ENCODE measurements at places on chromosomes 6 and 20.

DNA sequence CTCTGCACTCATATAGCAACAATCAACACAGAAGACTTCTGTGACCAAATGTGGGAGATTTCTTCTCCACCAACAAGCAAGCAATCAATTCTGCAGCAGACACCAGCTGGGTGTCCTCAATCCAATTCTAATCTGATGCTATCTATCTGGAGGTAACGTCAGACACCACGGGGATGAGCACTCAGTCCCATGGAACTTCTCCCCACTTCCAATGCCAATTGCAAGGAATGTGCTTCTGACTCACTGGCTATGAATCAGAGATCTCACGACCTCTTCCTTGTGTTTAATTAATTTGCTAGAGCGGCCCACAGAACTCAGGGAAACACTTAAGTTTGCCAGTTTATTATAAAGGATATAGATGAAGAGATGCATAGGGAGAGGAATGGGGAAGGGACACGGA lies 103.5 kb upstream of the SIRPG start:
- no peak for DNase-seq

DNA sequence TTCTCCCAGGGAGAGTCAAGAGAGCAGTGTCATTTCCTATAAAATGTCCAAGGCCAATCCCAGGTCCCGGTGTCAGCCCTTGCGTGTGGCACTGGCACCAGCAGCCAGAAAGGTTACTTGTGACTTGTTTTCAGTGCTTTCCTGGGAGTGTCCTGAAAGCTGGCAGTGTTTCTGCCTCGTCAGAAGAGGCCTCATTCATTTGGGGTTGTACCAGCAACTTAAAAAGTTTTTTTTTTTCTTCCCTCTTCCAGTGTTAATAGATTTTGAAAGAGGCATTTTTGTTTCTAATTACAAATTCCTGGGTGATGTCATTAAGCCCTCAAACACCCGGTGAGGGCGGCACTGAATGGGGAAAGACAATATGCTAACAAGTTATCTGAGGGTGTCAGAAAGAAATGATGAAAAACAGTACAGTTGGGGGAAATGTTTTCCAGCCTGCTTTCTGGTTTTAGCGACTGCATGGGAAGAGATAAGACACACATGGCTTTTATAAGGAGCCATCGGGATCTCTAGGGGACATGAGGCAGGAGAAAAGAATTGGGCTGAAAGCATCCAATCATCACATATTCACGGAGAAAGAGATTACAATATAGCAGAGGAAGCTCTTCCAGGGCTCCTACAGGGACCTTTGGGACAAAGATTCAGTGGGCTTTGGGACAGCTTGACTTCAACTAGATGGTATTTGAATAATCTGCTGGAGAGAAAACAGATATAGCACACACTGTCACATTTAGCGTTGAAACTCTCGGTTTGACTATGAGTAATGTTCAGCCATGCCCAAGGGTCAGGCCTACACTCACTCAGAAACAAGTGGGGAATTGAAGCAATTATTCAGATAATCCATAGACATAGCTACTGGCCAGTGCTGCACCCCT lies 153.0 kb downstream of the BCAS1 start:
- no peak for DNase-seq

DNA sequence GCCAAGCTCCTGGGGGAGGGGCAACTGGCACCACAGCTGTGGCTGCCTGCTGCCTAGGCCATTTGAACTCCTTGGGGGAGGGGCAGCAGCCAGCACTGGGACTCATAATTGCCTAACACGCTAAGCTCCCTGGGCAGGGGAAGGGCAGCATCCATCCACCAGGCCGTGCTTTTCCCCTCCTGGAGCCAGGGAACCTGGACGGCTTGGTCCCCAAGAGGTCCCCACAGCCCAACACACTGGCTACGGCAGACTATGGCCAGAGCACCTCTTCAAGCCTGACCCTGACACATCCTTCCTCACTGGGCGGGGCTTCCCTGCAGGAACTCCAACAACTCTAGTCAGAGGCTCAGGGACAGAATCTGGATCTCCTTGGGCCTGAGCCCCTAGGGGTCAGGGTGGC lies 269.4 kb downstream of the RNF144B start:
- no peak for DNase-seq

DNA sequence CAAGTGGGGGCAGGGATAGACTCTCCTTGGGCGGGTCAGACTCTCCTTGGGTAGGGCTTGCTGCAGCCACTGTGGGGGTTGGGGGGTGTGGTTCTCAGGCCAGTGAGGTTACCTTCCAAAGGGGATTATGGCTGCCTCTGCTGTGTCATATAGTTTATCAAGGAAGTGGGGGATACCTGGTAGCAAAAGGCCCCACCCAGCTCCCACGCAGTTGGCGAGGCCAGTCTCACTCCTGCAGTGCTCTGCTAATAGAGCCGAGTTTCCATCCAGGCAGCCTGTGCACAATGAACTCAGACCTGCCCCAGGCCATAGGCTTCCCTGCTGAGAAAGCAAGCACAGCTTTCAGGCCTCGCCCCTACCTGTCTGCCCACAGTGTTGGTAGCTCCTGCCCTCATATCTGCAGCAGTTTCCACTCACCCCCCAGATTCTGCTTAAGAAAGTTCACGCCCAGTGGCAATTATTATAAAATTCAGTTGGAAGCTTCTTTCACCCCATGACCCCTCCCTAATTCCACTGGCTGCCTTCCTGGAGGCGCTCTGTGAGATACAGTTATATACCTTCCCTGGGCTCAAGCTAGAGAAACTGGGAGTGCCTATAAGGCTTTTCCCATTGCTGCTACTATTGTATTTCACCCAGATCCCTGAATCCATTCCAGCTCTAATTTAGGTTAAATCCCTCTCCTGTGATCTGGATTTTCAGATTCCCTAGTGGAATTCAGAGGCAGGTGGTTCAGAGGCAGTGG lies 56.1 kb downstream of the HDDC2 start:
- DNase-seq, result no peak

- no peak for DNase-seq
Observed at GRCh38 chr6:137685798-137686375, 181.2 kb upstream of the TNFAIP3 start.

DNA sequence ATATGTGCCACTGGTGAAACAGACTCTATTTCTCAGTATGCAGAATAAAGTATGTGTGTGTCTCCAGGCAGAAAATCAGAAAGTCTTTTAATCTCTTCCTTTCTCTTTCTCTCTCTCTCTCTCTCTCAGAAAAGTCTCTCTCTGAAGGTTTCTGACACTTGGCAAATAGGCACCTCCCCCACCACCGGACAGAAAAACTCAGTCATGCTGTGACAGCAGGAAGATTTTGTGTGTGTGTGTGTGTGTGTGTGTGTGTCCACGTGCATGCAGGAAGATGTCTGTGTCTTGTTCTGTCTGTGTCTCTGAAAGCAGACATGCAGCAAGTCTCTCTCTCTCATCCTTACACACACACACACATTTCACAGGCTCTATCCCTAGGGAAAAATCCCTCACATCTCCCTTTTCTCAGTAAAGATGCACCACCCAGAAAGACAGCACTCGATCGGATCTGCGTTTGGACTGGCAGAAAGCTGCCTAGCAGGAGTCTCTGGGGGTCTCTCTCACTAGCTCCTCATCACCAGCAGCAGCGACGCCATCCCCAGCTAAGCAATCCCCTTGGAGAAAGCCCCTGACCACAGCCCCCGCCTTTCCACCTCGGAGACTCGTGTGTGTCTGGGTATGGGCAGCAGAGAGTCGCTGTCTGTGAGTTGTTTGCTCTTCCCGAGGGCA lies 98.3 kb downstream of the EDN3 start:
- no peak for DNase-seq

DNA sequence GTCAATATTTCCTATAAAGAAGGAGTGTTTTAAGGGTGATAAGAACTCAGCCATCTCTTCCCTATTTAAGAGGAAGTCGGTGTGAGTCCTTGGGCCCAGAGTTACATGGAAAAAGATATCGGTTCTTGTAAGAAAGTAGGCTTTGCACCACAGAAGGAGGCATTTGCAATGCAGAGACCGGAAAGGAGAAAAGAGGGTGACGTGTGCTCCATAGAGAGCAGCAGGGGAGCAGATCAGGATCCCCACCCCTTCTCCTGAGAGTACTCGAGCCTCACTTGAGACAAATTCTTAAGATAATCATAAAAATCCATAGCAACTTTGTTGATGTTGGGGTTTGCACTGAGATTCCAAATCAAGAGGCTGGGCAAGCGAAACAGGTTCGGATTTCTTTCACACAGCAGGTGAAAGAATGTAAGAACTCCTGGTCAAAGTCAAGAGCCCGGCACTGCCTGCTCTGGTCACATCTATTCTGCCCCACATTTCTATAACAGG lies 27.8 kb downstream of the FOXA2 start:
- DNase-seq, result no peak

DNA sequence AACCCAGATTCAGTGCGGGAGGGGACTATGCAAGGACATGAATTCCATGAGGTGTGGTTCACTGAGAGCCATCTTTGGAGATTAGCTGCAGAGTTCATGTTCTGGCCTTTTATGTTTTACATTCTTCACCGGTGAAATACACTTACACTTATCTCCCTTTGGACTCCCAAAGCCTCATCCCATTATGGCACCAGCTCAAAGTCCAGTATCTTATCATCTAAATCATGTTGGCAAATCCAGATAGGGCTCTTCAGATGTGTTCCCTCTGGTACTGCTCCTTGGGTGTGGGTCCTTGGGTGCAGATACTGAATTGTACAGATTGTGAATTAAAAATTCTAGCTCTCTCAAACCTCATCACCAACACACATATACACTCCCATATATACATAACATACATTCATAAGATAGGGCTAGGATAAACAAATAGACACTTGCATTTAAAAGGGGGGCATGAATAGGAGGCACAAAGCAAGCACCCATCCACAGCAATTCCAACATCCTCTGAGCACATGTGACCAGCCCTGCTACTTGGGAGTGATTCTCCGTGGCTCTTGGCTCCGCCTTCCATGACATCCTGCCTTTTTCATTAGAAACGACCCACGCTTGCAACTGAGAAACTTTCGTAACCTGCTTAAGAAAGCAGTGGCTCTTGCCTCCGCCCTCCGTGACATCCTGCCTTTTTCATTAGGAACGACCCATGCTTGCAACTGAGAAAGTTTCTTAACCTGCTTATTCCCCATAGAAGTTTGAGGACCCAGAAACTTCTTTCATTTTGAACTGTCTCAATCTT lies 53.6 kb upstream of the LRRC1 start:
- no peak for DNase-seq

DNA sequence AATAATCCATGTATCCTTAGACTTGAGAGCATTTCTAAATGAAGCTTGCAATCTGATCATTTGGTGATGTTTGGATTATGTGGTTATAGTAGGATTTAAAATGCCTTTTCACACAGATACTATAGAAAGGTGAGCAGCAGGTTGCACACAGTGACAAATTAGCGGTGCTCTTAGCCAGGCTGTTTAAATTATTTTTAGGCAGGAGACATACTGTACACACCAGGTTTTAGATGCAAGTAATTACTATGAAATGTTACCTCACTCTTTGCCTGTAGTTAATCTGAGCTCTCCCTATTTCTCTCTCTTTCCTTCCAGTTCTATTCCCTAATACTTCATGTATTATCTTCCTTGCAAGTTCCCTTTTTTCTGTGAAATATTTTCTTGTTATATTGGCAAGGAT lies 191.7 kb downstream of the RIMS1 start:
- DNase-seq, result no peak

DNA sequence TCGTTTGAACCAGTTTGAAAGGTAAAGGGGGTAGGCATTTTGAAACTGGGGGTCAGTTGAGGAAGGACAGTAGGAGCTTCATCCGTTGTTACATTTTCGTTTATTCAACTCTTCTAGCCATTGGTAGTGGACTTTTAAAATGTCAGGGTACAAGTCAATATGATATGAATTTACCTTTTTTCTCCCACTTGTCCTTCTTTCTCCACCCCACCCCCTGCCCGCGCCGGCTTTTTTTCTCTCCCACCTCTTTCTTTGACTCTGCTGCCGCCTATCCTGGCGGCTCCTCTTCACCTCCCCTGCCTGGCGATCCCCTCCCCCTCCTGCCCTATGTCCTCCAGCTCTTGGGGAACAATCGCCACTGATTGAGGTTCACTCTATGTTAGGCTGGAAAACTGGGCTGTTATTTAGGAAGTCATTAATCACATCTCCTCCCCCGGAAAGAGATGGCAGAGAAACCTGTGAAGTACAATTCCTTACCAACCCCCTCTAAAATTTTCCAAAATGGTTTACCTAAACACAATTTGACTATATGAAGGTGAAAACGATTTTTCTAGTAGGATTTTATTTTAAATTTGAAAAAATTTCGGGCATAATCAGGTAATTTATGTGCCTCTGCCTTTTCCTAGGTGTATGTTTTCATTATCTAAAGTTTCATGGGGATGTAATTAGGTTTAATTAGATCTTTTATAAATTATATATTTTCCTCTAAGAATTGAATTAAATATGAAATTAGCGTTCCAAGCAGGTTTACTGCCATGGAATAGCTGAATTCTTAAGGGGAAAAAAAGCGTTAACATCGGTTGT lies 778 bp upstream of the LIN28B start:
- no peak for DNase-seq

GRCh38 chr6:2157441-2158127 lies 87.8 kb downstream of the GMDS start:
- no peak for DNase-seq

DNA sequence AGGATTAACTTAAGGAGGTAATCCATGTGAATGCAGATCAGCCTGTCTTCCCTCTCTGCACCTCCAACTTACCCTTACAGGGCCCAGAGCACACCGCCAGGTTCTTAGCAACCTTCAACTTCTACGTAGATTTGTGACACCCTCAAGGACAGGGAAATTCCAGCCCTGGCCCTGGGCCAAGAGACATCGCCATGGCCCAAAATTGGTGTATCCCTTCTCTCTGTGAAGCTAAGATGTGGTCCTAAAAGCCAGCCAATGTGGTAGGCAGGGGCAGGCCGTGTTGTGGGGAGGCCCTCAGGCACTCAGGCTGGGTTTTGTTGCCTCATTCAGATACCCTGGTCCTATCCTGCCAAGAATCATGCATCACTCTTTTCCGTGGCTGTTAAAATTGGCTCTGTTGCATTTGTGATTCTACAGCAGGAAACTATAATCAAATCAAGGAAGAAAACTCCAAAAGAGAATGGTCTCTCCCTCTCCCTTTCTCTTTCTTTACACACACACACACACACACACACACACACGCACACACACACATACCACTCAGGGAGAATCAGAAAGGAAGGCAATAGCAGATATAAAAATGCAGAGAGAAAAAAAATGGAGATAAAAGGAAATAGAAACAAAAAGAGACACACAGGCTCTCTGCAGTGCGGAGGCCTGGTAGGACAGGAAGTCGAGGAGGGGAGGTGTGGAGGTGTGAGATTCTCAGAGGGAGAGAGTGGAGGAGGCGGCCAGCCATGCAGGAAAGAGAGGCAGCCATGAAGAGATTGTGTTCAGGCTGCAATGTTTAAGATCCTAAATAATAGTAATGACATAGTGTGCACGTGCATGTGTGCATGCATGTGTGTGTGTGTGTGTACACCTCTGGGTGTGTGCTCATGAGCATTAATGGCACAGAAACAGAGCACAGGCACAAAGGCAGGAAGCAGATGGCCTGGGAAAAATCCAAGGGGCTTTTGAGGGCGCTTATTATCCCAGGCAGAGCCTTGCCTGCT lies 201.8 kb upstream of the LRFN2 start:
- DNase-seq, result no peak

DNA sequence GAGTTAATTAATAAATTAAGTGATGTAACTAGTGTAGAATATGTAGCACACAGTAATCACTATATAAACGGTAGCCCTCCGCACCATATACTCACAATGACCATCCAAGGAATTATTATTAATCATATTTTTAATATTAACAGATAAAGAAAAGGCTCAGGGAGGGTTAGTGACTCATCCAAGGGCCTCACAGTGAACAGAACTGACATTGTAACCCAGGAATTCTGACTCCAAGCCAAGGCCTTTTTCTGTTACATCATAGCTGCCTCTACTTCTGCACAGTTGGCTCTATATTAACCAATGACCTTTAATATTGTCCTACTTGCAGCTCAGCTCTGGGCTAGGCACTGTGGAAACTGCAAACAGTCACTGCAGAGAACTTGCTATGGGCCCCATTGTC lies 117.5 kb upstream of the SIRPG start:
- DNase-seq, result no peak

All from DMS79 treated with DMSO at 0.1 percent for 48 hours (cell line).